ENCODE measurements at places on chromosomes 2 and 18.
A peak's percentile ranks its signal among the peaks of the same experiment; 100 is the strongest.

- DNase-seq, result no peak
Observed at GRCh38 chr2:70735071-70735470, 32.9 kb downstream of the ADD2 start.

DNA sequence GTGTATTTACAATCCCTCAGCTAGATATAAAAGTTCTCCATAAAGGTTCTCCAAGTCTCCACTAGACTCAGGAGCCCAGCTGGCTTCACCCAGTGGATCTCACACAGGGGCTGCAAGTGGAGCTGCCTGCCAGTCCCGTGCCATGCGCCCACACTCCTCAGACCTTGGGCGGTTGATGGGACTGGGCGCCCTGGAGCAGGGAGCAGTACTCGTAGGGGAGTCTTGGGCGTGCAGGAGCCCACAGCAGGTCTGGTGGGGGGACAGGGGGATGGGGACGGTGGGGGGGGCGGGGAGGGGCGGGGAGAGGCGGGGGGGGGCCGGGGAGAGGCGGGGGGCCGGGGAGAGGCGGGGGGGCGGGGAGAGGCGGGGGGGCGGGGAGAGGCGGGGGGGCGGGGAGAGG, 54.7 kb upstream of the RND3 start:
- DNase-seq, result no peak

DNA sequence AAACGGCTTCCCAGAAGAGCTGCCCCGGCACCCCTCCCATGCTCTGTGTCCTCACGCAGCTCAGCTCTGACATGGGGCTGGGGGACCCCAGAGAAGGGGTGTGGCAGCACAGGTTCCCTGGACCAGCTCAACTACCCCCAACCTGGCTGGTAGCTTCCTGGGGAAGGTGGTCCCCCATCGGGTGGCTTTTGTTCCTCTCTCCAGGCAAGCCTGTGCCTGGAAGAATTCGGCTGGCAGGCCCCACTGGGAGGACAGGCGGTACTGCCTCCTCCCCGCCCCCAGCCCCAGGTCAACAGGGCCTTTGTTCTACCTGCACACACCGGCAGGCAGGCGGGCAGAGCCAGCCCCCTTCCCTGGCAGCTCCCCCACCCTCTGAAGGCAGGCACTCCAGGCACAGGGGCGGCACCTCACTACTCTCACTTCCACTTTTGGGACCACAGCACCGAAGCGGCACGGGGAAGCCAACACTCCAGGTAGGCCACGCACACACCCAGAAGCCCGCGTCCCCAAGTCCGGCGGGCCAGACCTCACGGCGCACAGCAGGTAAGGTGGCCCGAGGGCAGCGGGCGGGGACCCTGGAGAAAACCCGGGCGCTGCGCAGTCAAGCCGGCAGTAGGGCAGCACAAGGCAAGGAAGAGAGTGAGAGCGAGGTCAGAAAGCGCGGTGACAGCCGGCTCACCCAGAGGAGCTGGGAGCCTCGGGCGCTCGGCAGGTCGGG, 1.3 kb downstream of the HS6ST1 start:
- DNase-seq, result no peak

GRCh38 chr2:33598561-33599174, 431 bp downstream of the FAM98A start:
- DNase-seq, result no peak

DNA sequence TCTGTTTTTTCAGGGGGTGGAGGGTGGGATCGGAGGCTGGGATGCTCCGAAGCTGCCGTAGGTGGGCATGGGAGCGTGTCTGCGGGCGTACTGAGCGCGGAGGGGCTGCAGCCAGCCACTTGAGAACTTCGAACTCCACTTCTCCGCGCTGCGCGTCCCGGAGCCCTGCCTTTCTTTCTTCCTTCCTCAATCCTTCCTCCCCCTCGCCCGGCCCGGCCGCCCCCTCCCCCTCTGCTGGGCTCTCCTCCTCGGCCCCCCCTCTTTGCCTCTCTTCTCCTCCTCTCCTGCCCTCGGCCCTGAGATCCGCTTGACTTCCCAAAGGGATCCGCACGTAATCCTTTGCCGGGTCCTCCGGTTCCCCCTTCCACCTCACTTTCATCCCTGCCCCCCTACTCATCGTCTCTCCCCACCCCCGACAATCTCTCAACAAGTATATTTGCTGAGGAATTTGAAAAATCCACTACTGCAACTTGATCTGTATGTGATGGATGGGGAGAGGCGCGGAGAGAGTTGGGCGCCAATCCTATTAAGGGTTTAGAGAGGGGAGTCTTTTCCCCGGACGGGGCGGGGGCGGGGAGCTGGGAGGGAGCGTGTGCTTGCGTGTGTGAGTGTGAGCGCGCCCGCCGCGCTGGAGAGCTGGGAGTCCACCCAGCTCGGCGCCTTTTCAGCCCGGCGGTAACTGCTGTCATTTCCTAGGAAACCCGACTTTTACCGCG, 1.1 kb downstream of the GLI2 start:
- DNase-seq, result no peak

DNA sequence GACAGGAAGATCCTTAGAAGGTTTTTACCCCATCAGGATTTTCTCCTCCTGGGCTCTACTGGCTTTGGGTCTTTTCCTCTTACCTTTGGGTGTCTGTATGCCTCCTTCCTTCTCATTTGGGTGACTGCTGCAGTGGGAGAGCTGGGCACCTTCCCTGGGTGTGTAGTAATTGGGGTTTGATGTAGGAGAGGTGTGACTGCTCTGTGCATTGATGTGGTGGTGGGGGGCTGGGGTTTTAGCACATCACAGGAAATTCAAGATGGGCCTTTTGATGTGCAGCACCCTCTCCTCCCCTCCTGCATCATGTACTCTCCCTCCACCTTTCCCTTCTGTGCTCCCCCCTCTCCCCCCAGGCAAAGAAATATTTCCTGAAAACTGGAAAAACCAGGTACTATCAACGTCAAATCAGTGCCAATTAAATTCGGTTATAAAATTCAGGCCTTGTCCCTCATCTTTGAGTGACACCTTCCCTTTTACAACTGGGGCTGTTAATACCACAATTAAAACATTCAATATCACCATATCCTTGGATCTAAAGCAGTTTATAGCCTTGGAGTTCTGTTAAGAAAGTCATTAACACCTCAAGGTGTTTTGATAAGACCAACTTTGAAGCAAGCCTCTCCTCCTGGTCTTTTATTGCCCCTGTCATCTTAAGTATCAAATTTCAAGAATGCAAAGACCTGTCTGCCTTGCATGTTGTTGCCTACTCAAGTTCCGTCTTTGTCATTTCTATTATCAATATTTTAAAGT, 23.3 kb downstream of the EDAR start:
- peak; percentile 8 for DNase-seq

DNA sequence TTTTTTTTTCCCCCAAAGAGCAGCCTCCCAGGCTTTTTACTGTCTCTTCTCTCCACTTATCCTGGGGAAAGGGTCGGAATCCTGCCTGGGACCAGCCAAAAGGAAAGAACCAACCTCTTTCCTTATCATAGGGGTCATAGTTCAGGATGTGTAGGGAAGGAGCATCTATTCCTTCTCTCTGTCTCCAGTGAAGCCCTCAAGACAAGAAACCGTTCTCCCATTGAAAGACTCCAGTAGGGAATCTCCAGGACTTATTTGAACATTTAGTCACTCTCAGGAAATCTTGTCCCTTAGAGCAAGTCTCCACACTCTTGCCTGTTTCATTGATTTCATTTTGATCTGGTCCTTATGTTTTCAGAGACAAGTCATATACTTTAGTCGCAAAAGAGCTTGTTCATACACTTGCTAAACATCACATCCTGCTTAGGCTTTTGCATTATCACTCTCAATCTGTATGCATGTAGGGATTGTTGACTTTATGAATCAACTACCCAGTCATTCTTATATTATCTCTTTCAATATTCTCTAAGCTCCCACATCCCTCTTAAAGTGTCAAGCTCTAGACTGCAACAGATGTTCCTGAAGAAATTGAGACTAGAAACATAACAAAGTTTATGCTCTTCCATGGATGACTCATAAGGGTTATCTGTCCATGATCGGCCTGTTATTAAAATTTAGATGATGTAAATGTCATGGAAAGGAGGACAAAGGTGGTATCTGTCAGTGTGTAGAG, 116.2 kb upstream of the ST6GAL2 start:
- DNase-seq, result no peak

DNA sequence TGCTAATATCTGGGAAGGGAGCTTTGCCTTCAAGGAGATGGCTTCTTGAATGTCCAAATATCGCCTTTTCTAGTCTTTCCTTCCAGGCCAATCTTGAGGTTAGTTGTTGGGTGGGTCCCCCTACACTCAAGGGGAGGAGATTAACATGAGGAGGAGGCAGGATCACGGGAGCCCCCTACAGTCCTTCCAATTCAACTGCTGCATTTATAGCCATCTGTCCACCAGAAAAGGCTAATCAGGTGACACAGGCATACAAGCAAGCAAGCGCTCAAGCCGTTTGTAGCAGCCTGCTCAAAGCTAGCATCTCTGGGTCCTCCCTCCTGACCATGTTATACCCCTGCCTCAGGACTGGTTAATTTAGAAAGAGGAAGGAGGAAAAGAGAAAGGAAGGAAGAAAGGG, 87.6 kb downstream of the MRPS9 start:
- DNase-seq, result no peak

DNA sequence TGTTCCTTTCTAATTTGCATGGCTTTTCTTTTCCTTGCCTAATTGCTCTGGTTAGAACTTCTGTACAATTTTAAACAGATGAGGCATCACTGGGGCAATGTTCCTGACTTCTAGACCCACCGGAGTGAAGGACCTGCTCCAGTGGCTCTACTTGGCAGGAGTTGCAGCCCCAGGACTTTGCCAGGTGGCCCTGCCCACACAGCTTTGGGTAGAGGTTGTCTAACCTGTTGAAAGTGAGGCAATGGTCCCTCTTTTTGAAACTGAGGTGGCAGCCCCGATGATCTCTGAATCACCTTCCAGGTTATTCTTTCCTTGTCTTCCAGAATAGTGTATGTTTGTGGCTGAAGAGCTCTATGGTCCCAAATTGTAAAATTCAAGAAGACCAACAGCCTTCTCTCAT, 29.9 kb upstream of the ZNF512 start:
- no peak for DNase-seq

DNA sequence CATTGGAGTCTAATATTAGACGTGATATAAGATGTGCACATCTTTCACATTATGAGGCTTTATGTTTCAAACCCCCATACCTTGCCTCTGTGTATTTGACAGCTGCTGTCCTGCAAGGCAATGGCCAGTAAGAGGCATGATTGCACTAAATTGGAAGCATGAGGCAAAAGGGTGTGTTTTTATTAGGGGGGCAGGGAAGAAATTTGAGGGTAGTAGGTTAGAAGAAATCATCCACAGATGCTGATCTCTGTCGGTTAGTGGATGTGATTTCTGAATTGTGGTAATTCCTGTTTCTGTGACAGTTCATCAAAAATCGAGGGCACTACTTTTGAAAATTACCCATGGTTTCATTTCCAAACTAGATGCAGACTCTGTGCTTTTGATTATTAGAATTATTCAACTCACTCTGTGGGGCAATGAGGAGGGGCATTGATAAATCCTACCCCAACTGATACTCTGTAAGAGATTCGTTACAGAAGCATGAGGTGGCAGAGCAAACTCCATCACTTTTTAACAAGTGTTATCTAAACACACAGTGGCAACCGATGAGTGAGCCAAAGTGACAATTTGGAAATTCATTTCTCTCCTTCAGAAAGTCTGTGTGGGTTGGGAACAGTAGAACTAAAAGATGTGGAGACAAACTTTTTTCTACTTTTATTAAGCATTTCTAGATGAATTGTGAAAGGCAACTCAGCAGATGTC, 453.0 kb downstream of the ARHGAP15 start:
- no peak for DNase-seq

GRCh38 chr2:39499336-39499735, 62.3 kb upstream of the MAP4K3 start:
- no peak for DNase-seq

- DNase-seq, result no peak
Observed at GRCh38 chr2:61357681-61358080, 113.2 kb downstream of the USP34 start.

- no peak for DNase-seq
Observed at GRCh38 chr2:227719641-227720040, 1.8 kb upstream of the SLC19A3 start.

DNA sequence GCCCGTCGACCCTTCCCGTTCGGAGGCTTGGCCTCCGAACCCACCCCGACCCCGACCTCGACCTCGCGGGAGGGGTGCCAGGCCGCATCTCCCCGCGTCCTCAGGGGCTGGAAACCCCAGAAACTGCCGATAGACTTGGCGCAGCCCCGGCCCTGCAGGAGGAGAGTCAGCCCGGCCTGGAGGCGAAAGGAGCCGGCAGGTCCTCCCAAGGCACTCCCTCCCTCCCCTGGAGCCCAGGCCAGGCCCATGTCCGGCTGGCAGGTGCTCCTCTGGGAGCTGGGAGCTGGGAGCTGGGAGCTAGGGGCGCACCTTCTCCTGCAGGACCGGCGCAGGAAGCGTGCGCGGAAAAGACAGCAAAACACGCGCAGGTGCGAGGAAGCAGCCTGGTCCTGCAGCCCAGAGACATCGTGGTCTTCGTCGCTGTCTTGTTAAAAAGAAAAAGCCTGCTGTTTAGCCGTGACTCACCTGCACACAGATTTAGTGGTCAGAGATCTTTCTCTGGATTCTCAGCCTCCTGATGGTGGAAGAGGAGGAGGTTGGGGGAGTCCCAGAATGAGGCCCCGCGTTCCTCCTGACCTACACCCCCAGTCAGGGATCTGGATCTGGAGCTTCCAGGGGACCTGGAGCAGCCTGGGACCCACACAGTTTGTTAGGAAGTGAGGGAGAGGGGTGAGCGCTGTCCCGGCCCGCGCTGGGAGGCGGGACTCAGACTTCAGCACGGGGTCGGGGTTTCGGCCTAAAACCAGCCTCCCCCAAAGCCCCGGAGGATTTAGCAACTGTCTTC, 660 bp upstream of the MBP start:
- no peak for DNase-seq

DNA sequence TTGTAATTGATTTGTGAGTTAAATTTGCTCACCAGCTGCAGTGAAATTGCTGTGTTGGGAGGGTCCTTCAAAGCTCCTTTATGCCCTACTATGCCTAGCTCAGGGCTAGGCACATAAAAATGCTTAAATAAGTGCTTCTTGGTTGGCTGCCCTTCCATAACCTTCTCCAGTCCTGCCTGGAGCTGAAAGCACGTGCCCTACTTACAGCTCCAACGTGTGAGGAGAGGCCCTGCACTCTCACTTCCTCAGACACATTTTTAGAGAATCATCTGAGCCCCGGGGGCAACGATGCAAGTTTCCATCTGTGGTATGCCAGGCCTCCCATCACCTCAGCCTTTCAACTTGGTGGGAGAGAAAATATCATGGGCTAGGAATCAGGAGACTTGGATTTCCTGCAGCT, 202.7 kb downstream of the BCL11A start:
- no peak for DNase-seq

GRCh38 chr2:142918624-142919023, 41.2 kb downstream of the KYNU start:
- no peak for DNase-seq

DNA sequence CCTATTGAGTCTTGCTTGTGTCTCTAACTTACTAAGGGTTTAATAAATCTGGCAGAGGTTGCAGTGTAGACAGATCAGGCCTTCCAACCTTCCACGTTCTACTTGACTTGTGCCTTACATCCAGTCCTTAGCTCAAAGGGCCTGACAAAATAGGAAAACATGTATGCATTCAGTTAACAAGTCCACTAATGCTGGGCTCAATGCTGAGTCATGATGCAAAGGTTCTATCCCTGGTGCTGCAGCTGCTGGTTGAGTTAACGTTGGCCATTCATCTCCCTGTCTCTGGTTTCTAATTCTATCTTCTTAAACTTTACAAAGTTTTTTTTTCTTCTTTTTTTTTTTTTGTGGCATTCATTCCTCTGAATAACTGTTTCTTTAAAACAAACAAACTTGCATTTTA, 46.3 kb upstream of the ITGB6 start:
- DNase-seq, result no peak

- no peak for DNase-seq
Observed at GRCh38 chr2:141856215-141856919, 274.4 kb downstream of the LRP1B start.

- no peak for DNase-seq
Observed at GRCh38 chr2:181542170-181542569, 85.0 kb downstream of the ITGA4 start.

Data from immature natural killer cell (primary cell).